ENCODE measurements at places on chromosomes 4 and X.

- DNase-seq, result no peak
Observed at GRCh38 chr4:57766341-57766740, 656.2 kb upstream of the IGFBP7 start.

- no peak for DNase-seq
Observed at GRCh38 chrX:63408050-63408449, 56.9 kb upstream of the SPIN4 start.

GRCh38 chr4:185657699-185658098, 122.4 kb upstream of the PDLIM3 start:
- DNase-seq, result no peak

DNA sequence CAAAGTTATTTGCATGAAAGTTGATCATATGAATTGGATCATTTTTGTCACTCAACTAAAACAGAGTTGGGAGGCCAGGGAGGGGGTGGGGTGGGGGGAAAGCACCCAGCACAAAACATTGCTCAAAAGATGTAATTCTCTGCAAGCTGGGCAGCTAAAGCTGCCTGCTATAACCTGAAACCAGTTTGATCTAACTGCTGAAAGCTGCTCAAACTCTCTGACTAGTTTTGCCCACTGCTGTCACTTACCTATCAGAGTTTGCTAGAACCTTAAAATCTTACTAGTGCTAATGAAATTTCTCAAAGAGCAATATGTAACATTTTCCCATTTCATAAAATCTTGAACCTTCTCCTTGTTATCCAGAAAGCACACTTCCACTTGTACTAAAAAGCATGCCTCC, 10.4 kb downstream of the CXCL8 start:
- no peak for DNase-seq

- DNase-seq, result no peak
Observed at GRCh38 chr4:10783351-10783750, 98.8 kb upstream of the CLNK start.

DNA sequence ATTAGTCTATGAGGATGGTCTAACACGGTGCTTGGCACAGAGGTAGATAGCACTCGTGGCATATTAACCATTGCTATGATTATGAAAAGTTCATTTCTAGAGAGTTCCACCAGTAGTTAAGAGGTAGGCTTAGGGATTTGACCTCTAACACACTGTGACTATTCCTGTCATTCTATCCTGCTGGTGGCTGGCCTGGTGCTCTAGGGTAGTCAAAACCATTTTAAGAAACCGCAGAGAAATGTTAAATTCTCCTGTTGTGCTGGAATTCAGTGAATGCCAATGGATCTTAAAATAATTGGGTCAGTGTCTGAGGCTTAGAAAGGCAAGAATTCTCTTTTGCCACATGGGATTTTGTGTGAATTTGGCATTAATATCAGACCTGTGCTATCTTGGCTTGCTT, 53.9 kb downstream of the VGLL1 start:
- no peak for DNase-seq
